ELR (cell line): ENCODE measurements at places on chromosomes 7 and 10.

DNA sequence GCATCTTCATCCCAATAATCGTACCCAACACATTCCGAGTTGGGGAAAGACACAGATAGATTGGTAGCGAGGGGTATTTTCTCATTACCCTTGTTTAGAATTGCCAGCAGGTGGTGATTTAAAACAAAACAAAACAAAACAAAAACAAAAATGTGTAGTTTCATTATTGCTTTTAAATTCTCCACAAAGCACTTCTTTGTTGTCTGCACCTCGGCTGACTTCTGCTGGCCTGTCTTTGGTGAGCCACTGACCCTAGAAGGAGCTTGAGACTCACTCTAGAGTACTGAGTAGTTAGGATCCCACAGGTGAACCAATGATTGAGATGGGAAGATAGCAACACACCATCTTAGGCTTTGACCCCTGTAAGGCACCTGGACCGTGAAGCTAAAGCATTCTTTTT, 105.4 kb upstream of the BET1 start:
- no peak for DNase-seq

GRCh38 chr7:103866919-103867318, 122.5 kb downstream of the RELN start:
- no peak for DNase-seq

GRCh38 chr7:14229047-14229446, 239.6 kb upstream of the ETV1 start:
- peak; percentile 76 for DNase-seq

DNA sequence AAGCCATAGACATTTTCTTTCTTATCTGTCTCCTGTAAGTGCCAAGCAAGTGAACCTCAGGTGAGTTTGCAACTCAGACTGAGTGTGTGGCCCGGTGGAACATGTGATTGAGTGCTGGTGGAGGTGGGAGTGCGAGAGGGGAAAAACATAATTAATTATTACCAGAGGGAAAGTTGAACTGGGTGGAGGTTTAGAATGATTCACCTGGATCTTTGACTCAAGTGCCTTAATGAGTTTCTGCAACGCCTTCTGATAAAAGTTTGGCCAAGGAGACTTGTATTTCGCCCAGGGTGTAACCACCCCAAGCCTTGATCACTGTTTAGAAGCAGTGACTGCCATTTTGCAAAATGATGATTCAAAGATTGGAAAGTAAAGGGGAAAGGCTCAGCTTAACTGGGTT, 513.9 kb downstream of the GATA3 start:
- DNase-seq = no peak
